ENCODE measurements at places on chromosomes 1 and 21. TPM values are rescaled to one million over a fixed set of nuclear protein-coding genes. Genes with fewer than 3 reads are reported as not detected.

Gene OR2T34
- not detected for total RNA-seq

Gene LINGO4
- not detected for total RNA-seq

Gene LCK
- 8.2 TPM for total RNA-seq

GRCh38 chr1:245657371-245657770 lies 502.6 kb downstream of the KIF26B start:
- no peak for DNase-seq

DNA sequence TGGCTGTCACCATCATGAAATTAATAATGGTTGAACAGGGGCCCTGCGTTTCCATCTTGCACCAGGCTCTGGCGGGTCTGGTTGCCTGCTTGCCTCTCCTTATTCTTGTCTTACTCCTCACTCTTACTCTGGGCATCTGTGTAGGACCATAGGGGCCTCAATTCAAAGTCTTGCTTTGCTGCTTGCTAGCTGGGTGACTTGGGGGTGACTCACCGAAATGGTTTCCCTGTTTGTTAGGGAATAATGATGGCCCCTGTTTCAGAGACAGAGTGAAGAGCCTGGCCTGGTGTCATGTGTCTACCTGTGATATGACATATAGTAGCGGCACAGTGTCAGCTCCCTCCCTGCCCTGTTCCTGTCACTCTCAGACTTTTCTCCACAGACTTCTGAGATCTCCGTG lies 24.6 kb downstream of the KCNC4 start:
- DNase-seq = no peak

DNA sequence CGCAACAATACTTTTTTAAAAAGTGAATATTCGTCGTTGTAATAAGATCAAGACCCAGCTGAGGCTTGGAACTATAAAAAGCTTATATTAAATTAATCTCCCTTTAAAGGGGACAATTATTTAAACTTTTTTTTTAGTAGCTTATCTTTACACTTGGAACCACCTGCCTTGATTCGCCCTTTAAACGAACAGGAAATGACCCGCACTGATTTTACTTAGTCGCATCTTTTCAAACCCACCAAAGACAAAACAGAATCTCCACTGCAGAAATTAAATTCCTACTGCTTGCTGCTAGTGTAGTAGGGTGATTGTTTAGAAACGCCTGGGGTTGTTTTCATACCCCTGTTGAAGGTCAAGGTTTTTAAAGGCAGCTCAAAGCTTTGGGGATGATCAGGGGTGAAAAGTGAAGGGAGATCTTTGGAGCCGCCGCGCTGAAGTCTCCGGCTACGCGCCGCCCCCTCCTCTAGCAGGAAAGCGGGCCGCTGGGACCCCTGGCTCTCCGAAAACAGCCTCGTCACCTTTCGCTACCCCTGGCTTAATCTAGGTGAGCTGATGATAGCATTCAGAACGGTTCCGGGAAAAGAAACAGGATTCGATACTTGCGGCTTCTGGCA lies 163.4 kb downstream of the RUNX1 start:
- DNase-seq = no peak

DNA sequence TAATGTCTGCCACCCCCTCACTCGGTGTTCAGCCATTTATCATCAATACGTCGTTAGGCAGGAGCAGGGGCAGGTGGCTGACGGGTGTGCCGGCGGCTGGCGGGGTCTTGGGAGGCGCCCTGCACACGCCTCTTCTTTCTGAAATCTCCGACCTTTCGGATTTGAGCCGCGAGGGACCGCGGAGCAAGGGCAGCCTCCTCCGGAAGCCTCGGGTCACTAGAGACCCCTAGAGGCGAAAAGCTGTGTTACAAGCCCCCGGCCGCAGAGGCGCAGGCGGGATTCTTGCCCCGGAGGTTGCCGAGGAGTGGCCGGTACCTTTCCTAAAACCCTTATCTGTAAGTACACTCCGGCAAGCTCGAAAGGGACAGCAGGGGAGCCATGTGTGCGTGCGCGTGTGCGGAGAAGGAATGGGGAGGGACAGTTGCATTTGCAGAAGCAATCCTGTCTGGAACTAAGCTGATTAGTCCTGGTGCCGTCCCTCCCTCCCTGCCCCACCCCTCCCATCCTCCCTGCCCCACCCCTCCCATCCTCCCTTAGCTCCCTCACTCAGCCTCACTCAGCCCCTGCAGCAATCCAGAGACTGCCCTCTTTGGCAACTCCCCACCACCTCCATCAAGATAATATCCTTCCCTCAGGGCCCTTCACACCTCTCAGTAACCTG lies 11.0 kb downstream of the BRINP2 start:
- DNase-seq = no peak
